ENCODE measurements at places on chromosomes 3 and 15.

DNA sequence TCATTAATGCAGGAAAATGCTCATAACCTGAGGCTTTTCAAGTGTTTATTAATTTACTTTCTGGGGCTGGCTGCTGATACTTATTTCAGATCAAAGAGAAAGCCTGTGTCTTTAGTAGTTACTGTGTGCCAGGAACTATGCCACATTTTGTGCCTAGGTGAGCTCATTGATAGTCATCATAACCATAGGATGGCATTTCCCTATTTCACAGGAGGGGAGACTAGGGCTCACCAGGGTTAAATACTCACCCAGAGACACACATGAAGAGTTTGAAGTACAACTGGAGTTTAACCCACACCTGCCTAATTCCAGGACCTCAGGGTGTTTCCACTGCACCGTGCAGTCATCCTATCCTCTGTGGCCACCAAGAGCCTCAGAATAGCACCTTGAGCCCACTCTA is 264.4 kb upstream of the NR2E3 start:
- no peak for DNase-seq

- DNase-seq = no peak
Measured at GRCh38 chr15:58026051-58026450, 39.5 kb downstream of the ALDH1A2 start.

GRCh38 chr3:25507811-25508210 is 79.7 kb downstream of the RARB start:
- DNase-seq = no peak

DNA sequence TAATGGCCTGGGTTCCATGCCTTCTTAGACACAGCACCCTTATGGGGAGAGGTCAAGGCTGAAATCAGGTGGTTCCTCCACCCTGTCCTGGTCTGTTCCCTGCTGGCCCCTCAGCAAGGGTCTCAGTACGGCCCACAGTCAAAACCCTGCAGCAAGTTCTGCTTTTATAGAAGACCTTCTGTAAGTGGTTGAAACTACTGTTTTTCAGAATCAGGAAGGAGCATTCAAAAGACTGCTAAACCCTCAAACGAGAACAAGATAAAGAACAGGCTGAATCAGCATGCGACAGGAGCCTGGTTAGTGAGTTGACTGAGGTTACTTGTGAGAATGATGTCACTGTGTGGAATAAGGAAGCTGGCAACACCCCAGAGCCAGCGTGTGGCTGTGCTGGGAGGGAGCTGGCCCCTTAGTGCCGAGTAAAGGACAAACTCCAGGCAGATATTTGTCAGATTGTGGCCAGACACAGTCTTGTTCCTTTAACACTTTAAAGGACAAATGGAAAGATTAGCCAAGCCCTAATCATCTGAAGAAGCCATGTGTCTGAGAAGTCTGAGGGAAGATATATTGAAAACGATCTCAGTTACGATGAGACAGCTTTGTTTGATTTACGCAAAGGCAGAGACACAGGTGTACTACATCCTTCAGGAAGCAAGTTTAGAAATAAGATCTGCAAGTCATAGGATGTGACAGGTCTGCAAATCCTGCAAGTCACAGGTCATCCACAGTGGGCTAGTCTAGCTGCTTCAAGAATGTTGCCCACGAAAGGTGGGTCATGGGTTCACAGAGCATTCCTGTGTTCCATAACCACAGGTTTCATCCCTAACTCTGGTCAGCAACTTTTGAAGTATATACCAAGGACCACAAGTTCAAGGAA is 54.0 kb downstream of the B3GNT5 start:
- DNase-seq = peak; percentile 60

- DNase-seq = peak; percentile 62
Measured at GRCh38 chr3:31908391-31909097, 72.5 kb downstream of the OSBPL10 start.

- DNase-seq = no peak
Measured at GRCh38 chr3:59644479-59645402, 594.9 kb upstream of the CFAP20DC start.

GRCh38 chr3:181888234-181888633 is 176.5 kb downstream of the SOX2 start:
- DNase-seq = no peak

- DNase-seq = no peak
Measured at GRCh38 chr3:172204716-172205115, 165.3 kb downstream of the FNDC3B start.

DNA sequence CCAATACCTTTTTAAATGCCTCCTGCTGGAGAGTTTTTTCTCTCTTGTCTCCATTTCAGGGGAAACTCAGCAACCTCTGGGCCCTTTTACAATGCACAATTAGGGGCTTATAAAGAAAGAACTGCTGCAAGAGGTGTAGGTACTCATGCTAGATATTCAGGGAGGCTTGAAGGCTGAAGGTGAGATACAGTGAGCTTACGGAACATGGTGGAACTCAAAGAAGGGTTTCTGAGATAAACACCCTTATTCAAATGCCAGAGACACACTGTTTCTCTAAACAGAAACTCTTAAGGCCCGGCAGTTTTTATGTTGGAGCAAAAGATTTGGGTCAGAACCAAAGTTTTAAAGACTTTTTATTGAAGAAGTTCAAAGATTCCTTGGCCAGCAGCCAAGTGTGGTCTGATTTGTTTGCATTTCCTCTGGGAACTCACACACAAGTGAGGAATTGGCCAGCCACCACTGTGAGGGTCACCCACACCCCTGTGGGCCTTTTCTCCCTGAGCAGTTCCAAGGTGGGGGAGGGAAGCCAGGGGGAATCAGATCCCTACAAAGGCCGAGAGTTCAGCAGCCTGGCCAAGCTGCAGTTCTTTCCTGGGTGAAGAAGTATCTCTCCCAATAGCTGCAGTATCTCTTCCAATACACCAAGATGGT is 47.8 kb downstream of the TNFAIP8L3 start:
- DNase-seq = peak; percentile 43

- no peak for DNase-seq
Measured at GRCh38 chr15:95561463-95561862, 769.0 kb upstream of the NR2F2 start.

DNA sequence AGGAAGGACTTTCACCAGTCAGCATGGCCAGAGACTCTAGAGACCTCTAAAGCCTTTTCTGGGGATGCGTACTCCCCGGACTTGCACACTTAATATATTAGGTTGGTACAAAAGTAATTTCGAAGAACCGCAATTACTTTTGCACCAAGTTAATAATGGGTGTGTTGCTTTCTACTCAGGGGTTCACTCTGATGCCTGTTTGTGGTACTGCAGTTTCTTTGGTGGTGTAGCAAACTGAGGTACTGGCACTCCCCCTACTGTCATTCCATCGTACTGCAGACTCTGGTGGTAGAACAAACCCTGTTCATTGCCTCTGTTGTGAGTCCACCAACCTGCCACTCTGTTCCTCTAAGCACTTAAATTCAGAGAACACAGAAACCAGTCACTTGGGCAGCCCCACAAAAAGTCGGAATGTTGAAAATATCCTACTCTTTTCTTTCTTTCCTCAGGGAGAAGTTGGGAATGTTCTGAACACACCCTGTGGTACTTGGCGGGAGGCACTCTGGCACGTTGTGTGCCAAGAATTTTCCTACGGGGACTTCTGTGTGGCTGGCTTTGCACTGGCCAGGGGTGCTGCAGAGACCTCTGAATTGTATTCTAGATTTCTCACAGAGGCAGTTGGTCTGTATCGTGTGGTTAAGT is 46.3 kb downstream of the GABRG3 start:
- DNase-seq = peak; percentile 81

GRCh38 chr3:138445654-138446053 is 11.2 kb downstream of the ESYT3 start:
- no peak for DNase-seq

DNA sequence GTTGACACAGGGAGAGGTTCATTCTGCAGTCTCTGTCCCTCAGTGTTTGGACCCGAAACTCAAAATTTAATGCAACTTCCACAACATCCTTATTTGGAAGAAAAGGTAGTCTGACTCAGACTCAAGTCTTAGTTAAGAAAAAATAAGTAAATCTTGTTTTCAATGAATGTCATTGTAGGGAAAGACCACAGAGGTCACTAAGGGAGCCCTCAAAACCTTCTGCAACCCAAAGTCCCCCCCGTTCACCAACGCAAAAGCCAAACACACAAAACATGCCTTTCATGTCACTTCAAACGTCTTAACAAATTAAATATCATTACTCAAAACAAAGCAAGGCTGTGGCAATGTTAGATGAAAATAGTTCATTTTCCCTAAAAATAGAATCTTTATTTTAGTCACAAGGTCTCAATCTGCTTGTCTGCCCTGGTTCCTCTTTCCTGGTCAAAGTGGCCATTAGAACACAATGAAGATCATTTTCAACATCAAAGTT is 20.9 kb upstream of the SSUH2 start:
- no peak for DNase-seq

DNA sequence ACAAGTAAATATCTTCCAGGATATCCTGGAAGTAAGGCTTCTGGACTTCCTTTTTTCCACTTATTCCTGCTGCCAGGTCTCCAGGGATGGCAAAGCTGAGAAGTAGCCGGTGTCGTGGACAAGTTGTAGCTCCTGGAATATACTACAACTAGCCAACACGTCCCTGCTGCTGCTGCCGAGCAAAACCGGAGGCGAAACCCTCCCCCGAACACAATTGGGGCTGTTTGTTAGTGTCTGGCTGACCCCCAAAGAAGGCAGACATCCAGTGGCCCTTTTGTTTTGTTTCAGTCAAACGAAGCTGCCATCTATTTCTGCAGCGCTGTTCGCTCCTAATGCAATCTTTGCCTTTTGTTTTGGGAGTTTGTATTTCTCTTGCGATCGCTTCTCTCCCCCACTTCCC is 45.3 kb upstream of the EIF5A2 start:
- DNase-seq = no peak

GRCh38 chr3:172153335-172153861 is 114.0 kb downstream of the FNDC3B start:
- peak; percentile 75 for DNase-seq

DNA sequence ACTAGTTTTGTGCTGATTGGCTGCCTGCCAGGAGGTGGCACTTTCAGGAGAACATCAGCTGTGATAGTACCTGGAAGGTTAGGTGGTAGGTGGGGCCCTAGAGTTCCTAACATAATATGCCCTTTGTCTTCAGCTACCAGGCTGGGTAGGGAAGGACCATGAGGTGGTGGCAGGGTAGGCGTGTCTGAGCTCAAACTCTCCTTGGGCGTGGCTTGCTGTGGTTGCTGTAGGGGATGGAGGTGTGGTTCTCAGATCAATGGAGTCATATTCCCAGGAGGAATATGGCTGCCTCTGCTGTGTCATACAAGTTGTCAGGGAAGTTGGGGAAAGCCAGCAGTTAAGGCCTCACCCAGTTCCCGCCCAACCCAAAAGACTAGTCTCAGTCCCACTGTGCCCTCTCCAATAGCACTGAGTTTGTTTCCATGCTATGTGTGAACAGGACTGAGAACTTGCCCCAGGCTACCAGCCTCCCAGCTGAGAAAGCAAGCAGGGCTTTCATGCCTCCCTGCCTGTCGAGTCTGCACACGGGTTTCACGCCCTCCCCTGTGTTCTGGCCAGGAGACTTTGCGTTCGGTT is 107.7 kb downstream of the CHCHD4 start:
- DNase-seq = no peak

- no peak for DNase-seq
Measured at GRCh38 chr3:71063773-71064290, 519.7 kb downstream of the FOXP1 start.

- DNase-seq = peak; percentile 93
Measured at GRCh38 chr3:123652342-123652984, 67.6 kb upstream of the HACD2 start.

- DNase-seq = peak; percentile 44
Measured at GRCh38 chr15:101044625-101045235, 125.6 kb downstream of the LRRK1 start.

DNA sequence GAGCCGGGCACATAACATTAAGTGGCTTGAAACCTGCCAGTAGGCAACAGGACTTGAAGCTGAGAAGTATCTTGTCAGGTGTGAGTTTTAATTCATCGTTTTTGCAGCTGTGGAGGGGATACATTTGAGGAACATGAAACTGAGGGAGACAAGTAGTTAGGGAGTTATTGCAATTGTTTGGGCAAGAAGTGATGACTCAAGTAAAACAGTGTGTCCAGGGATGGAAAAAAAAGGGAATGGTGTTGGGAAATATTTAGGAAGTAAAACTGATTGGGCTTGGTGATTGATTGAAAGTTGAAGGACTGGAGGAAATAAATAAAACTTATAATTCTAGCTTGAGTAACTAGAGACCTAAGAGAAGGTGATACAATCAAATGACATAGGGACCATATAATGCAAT is 85.5 kb downstream of the NCEH1 start:
- DNase-seq = no peak

- DNase-seq = no peak
Measured at GRCh38 chr15:49990835-49991545, 128.0 kb downstream of the ATP8B4 start.

DNA sequence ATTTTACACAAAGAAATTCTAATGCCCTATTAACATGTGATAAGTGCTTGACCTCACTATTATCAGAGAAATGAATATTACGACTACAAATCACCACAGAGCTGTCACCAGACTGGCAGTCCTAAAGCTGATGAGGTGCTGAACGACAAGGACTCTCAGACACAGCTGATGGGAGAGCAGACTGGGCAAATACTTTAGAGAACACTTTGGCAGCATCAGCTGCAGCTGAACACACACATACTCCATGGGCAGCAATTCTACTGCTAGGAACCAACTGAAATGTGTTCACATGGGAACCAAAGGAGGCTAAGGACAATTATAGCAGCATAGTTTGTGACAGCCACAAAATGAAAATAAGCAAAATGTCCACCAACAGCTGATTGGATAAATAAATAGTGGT is 45.5 kb downstream of the SUSD5 start:
- no peak for DNase-seq

- no peak for DNase-seq
Measured at GRCh38 chr3:194262925-194263305, 88.2 kb downstream of the CPN2 start.

DNA sequence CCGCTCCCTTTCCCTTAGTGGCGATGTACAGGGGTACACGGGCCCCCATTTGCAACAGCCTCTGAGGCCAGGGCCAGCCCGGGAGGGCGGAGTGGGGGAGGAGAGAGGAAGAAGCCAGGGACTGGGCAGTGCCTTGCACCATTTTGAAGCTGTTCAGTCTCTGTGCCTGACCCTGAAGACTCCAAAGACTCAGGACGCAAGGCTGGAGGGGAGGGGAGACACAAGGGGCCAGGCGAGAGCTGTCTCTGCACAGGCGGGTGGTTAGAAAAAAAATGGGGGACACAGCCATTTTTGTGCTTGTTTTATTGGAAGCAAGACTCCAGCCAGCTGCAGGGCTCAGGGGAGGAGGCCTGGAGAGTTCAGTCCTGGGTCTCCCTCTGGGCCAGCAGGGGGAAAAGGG is 1.6 kb downstream of the RPP25 start:
- DNase-seq = peak; percentile 39

- DNase-seq = no peak
Measured at GRCh38 chr15:100592898-100593297, 9.1 kb downstream of the LINS1 start.

- no peak for DNase-seq
Measured at GRCh38 chr3:57252404-57252803, 24.9 kb downstream of the APPL1 start.

DNA sequence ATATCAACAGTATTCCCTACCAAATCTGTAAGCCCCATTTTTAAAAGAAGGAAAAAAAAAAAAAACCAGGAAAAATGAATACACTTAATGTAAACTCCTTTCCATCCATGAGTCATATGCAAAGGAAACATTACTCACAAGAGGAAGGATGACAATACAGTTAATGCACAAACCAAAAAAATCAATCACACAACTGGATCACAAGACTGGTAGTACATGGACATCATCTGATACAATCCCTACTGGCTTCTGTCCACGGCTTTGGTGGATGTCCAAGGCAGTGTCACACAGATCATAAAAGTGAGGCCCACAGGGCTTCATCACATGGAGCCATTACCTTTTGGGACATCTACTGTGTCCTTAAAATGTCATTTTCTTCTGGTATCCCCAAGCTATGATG is 44.0 kb downstream of the SUCLG2 start:
- no peak for DNase-seq

GRCh38 chr15:38972831-38973230 is 408.2 kb upstream of the RASGRP1 start:
- DNase-seq = no peak

Data from kidney (tissue), 22 donors.